T-cell (primary cell): ENCODE measurements at places on chromosomes 16 and 17.

GRCh38 chr17:3698139-3698538 lies 2.2 kb upstream of the P2RX5 start:
- no peak overlapping the region for H3K4me3 ChIP-seq
- H3K27ac ChIP-seq: no peak overlapping the region
- H3K36me3 ChIP-seq: no peaks in the 10 kb centered on the region

GRCh38 chr17:44384281-44384822 lies 5.1 kb downstream of the ITGA2B start:
- peaks cover 2% of the 10 kb centered on the region for H3K4me1 ChIP-seq
- no peak overlapping the region for H3K27ac ChIP-seq
- peaks cover 7% of the 10 kb centered on the region for H3K27me3 ChIP-seq
- no peaks in the 10 kb centered on the region for H3K36me3 ChIP-seq
- no peak overlapping the region for H3K4me3 ChIP-seq

- DNase-seq: no peak
- H3K27ac ChIP-seq: no peak overlapping the region
- H3K4me3 ChIP-seq: no peak overlapping the region
- no peaks in the 10 kb centered on the region for H3K36me3 ChIP-seq
- no peaks in the 10 kb centered on the region for H3K4me1 ChIP-seq
Measured at GRCh38 chr16:56116577-56116964, 74.7 kb upstream of the GNAO1 start.

GRCh38 chr16:31471875-31472708 lies at the start of gene TGFB1I1:
Gene TGFB1I1, plus strand, starts transcription at chr16:31472152. Its CDS starts 37 bp downstream, at chr16:31472189.
- no peaks in the 10 kb centered on the region for H3K27me3 ChIP-seq
- no peak within 1 kb of the TSS for H3K27ac ChIP-seq
- DNase-seq: no peak
- peaks cover 3% of the 10 kb centered on the region for H3K36me3 ChIP-seq
- peaks cover 34% of the 10 kb centered on the region for H3K4me1 ChIP-seq
- H3K4me3 ChIP-seq: peak within 1 kb of the TSS; percentile 18

DNA sequence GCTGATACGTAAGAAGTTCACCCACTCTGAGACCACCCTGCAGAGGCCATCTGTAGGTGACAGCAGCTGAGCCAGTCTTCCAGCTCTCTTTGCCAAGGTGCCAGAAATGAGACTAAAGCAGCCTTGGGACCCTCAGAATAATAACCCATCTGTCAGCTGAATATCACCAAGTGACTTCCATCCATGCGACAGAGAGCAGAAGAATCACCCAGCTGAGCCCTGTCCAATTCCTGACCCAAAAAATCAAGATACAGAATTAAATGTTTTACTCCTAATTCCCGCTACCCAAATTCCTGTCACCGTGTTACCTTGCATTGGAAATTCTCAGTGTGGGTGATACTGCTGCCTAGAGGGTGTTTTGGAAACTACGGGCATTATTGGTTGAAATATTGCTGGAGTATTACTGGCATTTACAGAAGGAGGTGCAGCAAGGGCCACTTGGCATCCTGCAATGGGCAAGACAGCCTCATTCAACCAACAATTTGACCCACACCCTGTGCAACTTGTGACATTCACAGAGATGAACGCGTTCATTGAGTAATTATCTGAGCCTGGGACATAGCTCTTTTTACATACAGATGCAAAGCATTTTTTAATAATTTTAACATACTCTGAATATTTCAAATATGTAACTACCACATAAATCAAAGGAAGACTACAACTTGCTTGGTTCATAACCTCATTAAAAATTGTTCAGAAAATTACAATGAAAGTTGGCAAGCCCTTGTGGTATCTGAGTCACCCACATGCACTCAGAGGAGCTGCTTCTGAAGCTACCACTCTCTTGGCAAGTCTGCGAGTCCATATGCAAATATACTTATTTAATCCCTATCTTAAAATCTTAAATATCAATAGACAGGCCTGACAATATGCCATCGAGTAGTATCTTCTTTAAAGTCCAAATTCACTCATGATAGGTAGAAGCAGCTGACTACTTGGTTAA lies 126.6 kb downstream of the C16orf95 start:
- no peaks in the 10 kb centered on the region for H3K36me3 ChIP-seq
- H3K4me3 ChIP-seq: no peak overlapping the region
- no peaks in the 10 kb centered on the region for H3K4me1 ChIP-seq
- H3K27me3 ChIP-seq: peaks cover 5% of the 10 kb centered on the region

GRCh38 chr16:29779474-29779873 lies 1.4 kb downstream of the ZG16 start:
- no peaks in the 10 kb centered on the region for H3K27me3 ChIP-seq
- no peak overlapping the region for H3K27ac ChIP-seq
- peaks cover 2% of the 10 kb centered on the region for H3K4me1 ChIP-seq

GRCh38 chr17:19364699-19365498 lies 2.4 kb upstream of the B9D1 start:
- peaks cover 19% of the 10 kb centered on the region for H3K27me3 ChIP-seq
- H3K4me1 ChIP-seq: peaks cover 3% of the 10 kb centered on the region
- no peaks in the 10 kb centered on the region for H3K36me3 ChIP-seq
- H3K27ac ChIP-seq: no peak overlapping the region

GRCh38 chr17:4433515-4434031 lies at the start of gene SPNS3:
Gene SPNS3, plus strand, starts transcription at chr17:4433940. Its CDS starts 28 bp downstream, at chr17:4433968.
- peak within 1 kb of the TSS; percentile 34 for H3K4me3 ChIP-seq
- H3K4me1 ChIP-seq: peaks cover 26% of the 10 kb centered on the region
- DNase-seq: peak; percentile 24
- H3K27me3 ChIP-seq: no peaks in the 10 kb centered on the region

DNA sequence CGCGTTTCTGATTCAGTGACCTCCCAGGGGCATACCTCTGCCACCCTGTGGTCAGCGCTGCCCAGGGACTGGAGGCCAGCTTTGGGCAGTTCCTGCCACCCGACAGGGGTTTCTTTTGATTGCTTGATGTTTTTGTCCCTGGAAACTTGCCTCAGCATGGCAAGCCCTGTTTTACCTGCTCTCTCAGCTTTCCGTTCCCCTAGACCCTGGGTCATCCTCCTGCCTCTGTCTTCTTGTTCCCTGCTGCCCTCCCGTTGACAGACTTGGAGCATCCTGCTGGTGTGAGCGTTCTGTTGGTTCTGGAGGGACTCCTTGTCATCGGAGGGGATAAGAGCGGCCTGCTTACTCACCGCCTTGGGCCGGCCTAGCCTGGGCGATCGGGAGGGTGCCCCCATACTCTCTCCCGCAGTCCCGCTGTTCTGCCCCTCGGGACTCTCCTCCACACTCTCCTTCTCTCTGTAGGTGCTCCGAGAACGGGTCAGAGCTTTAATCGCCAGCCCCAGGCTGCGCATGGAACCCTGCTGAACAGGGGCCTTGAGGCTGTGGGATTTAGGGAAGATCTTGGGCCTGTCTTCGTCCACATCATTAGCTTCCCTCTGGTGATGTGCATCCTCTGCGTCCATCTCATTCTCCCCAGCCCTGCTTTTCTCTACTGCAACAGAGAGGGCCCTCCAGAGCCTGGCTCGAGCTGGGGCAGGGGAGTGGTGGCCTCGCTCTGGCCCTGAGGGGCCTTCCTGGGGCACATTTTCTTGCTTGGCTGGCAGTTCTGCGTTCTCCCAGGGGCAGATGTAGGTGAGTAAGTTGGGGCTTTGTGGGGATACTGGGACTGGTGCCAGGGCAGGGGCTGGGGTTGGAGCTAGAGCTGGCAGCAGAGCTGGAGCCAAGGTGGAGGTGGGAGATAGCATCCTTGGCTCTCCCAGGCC lies 13.7 kb downstream of the GPR179 start:
- H3K4me1 ChIP-seq: no peaks in the 10 kb centered on the region
- DNase-seq: no peak
- H3K4me3 ChIP-seq: no peak overlapping the region
- H3K27ac ChIP-seq: no peak overlapping the region

- no peaks in the 10 kb centered on the region for H3K36me3 ChIP-seq
- H3K27ac ChIP-seq: peak overlapping the region; percentile 80
- DNase-seq: no peak
- H3K4me1 ChIP-seq: peaks cover 10% of the 10 kb centered on the region
Measured at GRCh38 chr17:61928101-61928436, 287 bp upstream of the INTS2 start.

DNA sequence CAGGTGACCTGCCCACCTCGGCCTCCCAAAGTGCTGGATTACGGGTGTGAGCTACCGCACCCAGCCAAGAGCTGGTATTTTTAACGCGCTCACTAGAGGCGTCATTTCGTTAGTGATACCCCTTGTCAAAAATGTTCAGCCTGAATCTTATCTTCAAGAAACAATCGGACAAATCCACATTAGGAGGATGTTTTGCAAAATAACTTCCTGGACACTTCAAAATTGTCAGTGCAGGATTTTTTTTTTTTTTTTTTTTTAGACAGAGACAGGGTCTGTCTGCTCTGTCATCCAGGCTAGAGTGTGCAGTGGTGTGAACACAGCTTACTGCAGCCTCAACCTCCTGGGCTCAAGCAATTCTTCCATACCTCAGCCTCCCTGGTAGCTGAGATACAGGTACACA lies 63.0 kb downstream of the RMI2 start:
- no peak for DNase-seq
- no peak overlapping the region for H3K4me3 ChIP-seq
- no peaks in the 10 kb centered on the region for H3K36me3 ChIP-seq
- H3K27ac ChIP-seq: no peak overlapping the region

GRCh38 chr16:9787717-9788116 lies 394.5 kb downstream of the GRIN2A start:
- no peak overlapping the region for H3K4me3 ChIP-seq
- no peak overlapping the region for H3K27ac ChIP-seq
- no peak for DNase-seq
- no peaks in the 10 kb centered on the region for H3K36me3 ChIP-seq
- H3K27me3 ChIP-seq: no peaks in the 10 kb centered on the region
- no peaks in the 10 kb centered on the region for H3K4me1 ChIP-seq
